NCI-H510A (cell line): ENCODE measurements at places on chromosomes 5 and 9.

DNA sequence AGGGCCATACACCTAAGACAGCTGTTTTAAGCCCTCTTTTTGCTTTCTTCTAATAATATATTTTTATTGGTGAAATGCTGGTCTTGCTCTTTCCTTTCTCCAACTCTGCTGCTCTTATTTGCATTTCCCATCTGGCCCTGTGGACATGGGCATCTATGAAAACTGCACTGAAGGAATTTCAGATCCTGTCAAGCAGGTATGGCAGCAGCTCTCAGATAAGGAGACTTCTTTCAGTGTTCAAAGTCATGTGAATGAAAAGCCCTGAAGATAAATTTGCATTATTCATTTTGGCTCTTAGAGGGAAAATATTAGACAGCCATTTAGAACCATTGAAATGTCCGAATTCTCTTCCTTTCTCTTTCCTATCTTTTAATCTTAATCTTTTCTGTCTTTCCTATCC, 668.0 kb upstream of the RIOK2 start:
- DNase-seq, result no peak

- DNase-seq, result no peak
Observed at GRCh38 chr5:149749481-149750365, 19.6 kb downstream of the PPARGC1B start.

GRCh38 chr9:70805949-70806348, 315.5 kb downstream of the TRPM3 start:
- no peak for DNase-seq

- DNase-seq, result no peak
Observed at GRCh38 chr5:10442576-10442975, 897 bp downstream of the ROPN1L start.

- DNase-seq, result no peak
Observed at GRCh38 chr5:28281351-28281750, 1243.0 kb upstream of the CDH9 start.

GRCh38 chr5:61052882-61053281, 107.9 kb downstream of the NDUFAF2 start:
- DNase-seq, result no peak

DNA sequence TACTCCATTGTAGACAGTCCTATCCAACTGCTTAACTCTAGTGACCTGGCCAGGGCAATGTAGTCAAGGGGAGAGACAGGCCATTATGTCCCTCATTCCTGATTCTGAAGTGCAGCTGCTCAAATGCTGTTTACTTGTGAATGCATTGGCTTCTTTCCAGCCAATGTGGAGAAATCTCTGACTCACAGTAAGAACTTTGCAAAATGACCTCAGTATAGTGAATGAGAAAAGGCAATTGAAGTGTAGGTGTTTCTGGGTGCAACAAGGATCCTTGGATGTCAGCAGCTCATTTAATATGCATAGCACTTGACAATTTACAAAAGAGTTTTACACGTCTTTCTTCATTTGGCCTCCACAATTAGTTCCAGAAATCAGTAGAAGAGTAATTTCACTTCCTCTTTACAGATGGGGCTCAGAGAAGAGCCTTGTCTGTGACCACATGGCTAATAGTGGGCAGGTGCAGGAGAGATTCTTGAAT, 367.2 kb downstream of the OSTF1 start:
- DNase-seq, result peak; percentile 7

GRCh38 chr5:69502767-69503488, 10.3 kb downstream of the OCLN start:
- no peak for DNase-seq

- DNase-seq, result no peak
Observed at GRCh38 chr5:149951138-149951749, 6.7 kb upstream of the PDE6A start.

DNA sequence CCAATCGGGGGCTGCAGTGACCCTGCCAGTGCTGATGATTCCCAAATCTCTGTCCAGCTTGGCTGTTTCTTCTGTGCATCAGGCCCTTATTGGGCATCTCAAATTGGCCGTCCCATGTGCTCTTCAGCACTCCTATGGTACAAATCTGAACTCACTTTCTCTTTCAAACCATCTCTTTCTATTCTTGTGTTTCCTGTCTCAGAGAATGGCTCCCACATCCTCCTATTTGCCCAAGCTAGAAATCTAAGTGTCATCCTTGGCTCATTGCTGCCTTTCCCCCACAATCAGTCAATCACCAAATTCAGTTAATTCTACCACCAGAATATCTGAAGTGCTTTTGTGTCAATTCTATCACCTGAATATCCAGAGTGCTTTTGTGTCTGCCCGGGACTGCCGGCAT, 336.6 kb downstream of the CWC27 start:
- no peak for DNase-seq

DNA sequence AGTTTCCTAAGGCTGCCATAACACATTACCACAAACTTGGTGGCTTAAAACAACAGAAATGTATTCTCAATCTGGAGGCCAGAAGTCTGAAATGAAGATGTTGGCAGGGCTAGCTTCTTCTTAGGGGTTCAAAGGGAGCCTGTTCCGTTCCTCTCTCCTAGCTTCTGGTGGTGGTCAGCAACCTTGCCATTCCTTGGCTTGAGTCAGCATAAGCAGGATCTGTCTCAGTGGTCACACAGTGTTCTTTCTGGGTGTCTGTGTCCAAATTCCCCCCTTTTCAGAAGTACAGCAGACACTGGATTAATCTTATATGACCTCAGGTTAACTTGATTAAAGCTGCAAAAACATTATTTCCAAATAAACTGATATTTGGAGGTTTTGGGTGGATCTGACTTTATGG, 2.1 kb upstream of the OSMR start:
- DNase-seq, result no peak

DNA sequence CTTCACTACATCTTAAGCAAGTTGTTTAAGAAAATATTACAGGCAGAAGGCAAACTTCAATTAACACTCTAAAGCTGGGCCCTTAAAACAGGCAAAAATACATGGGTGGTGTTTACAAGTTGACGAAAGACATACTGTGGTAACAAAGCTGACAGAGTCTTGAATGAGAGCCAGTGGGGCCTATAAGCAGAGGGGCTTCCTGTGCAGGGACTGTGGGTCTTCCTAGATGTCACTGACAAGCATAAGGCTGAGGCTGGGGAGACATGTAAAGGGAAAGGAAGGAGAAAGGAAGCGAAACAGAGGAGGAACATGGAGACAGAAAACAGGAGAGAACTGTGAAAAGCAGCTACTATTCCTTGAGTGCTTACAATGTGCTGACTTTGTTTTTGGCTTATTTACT, 308.0 kb upstream of the RPS23 start:
- no peak for DNase-seq

GRCh38 chr5:11273180-11273903, 512.3 kb upstream of the DAP start:
- no peak for DNase-seq

GRCh38 chr5:173233347-173234128, 1.5 kb downstream of the NKX2-5 start:
- no peak for DNase-seq

GRCh38 chr9:70466976-70467561, 52.6 kb upstream of the KLF9 start:
- DNase-seq, result no peak

GRCh38 chr9:17291766-17292165, 156.9 kb downstream of the CNTLN start:
- DNase-seq, result no peak

- no peak for DNase-seq
Observed at GRCh38 chr9:75540185-75540584, 350.3 kb upstream of the PCSK5 start.

DNA sequence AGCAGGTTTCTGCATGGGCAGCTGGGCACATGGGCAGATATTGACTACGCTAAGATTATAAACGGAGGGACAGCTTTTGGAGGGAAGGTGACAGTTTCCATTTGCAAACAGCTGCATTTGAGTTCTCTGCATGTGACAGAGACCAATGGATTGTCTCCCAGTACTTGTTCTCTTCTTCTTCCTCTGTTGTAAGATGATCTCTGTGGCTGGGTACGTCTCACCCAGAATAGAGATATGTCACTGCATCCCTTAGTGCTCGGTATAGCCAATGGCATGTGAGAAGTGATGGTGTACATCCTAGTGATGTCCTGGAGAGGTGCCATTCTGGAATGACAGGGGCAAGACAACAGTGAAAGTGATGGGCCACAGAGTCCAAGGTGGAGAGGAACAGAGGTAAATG, 171.3 kb downstream of the CFAP90 start:
- DNase-seq, result no peak

DNA sequence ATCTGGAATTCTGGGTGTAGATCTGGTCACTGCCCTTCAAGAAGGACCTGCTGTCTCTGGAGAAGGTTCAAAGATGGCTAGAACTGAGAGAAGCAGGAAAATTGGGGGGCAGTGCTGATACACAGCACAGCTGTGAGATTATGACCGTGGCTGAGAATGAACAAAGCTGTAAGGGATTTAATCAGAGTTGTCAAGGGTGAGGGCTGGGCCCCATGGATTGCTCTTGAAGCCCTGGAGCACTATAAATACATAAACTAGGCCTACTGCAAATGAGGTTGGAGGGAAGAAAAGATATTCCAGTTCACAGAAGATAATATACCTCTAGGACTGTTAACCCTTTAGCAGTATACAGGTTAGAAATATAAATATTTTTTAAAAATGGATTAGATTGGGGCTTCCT, 86.3 kb upstream of the KLF9 start:
- DNase-seq, result no peak

DNA sequence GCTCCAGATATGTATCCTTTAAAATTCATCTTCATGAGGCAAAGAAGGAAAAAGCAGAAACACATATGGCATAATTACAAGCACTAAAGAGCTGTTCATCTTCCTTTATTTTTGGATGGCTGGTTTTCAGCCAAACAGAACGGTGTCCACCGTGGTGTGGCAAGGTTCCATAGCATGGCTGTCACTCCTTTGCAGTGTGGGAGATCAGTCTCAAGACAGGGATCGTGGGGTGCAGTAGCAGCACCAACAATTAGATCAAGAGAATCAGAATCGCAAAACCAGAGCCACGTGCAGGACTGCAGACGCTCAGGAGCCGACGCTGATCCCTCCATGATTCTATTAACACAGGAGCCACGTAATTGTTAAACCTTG, 79.5 kb downstream of the SEMA4D start:
- no peak for DNase-seq

DNA sequence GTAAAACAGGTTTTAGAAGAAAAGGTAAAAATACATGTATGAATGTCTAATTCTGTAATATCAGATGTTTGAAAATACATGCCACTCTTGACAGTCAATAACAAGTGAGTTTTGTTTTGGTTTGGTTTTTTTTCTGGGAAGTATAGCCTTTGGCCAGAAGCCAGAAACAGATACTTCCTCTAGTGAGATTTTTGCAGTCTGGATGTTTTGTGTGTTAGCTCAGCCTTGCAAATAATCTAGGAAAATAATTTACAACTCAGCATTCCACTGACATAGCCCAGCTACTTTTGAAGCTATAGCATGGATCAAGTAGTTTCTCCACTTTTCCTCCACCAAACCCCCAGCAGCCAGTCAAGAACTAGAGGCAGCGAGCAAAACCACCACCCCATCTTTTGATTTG, 56.7 kb downstream of the SLC1A1 start:
- no peak for DNase-seq

DNA sequence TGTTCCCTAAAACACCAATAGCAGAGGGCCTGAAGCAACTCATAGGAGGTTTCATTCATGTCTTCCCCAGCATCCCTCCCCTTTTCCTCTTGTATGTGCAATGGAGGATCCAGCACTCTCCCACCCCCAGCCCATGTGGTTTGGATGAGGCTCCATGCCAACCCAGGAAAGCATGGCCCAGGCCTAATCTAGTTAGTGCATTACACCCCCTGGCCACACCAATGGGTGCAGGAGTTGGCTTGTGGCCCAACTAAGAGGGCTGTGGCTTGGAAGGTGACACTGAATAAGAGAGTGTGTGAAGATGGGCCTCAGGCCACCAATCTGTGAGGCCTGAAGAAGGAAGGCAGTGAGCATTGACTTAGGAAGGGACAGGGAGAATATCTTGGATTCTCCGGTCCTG, 70.8 kb upstream of the SMIM23 start:
- no peak for DNase-seq

GRCh38 chr5:42930934-42931333, 109.2 kb downstream of the ANXA2R start:
- no peak for DNase-seq

GRCh38 chr5:67202828-67203227, 6.2 kb upstream of the CD180 start:
- no peak for DNase-seq

DNA sequence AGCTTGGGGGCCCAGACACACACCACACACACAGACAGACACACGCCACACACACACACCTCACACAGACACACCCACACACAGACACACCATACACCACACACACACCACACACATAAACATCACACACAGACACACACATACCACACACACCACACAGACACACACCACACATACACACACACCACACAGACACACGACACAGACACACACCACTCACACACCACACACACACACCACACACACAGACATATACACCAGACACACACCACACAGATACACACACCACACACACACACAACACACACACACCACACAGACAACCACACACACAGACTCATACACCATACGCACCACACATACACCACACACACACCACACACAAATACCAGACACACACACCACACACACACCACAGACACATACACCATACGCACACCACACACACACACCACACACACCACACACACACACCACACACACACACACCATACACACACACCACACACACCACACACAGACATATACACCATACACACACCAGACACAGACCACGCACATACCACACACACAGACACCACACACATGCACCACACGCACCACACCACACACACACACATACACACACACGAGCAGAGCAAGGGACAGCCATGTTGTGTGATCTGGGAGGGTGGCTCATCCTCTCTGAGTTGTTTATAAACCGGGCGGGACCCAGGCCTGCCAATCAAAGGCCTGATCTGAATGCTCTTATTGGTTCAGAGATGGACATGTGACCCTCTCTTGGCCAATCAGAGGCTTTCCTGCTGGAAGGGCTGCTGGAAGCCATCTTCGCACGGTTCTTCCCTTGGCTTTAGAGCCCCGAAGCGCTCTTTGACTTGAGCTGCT, 148.3 kb downstream of the GAPVD1 start:
- DNase-seq, result peak; percentile 83

- no peak for DNase-seq
Observed at GRCh38 chr9:136858844-136859757, 7.0 kb downstream of the MAMDC4 start.

DNA sequence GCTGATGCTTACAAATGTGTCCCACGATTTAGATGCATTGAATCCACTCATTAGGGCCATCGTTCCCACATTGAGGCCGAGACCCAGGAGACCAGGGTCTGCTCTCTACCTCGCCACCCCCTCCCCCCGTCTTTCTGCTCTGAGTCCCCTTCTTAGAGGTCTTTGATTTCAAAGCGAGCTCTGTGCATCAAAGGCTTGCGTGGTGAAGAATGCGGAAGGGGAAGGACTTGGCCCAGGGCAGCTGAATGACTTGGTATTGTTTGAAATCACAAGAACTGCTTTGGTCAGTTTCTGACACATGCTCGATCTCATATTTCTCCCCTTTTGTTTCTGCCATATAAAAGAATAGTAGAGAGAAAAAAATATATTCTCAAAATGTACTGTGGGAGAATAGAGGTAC, 78.3 kb upstream of the IRX1 start:
- no peak for DNase-seq

- no peak for DNase-seq
Observed at GRCh38 chr5:137342764-137343163, 156.4 kb downstream of the SPOCK1 start.
